ENCODE measurements at places on chromosomes 2 and 18. TPM values are rescaled to one million over a fixed set of nuclear protein-coding genes. Genes with fewer than 3 reads are reported as not detected.

- DNase-seq, result no peak
Measured at GRCh38 chr2:188406414-188406813, 114.7 kb downstream of the GULP1 start.

GRCh38 chr2:131063501-131064283, 29.6 kb downstream of the FAM168B start:
- no peak for DNase-seq

GRCh38 chr2:134493797-134494196, 225.0 kb downstream of the TMEM163 start:
- DNase-seq, result no peak

- no peak for DNase-seq
Measured at GRCh38 chr18:49911427-49911826, 98.1 kb upstream of the ACAA2 start.

DNA sequence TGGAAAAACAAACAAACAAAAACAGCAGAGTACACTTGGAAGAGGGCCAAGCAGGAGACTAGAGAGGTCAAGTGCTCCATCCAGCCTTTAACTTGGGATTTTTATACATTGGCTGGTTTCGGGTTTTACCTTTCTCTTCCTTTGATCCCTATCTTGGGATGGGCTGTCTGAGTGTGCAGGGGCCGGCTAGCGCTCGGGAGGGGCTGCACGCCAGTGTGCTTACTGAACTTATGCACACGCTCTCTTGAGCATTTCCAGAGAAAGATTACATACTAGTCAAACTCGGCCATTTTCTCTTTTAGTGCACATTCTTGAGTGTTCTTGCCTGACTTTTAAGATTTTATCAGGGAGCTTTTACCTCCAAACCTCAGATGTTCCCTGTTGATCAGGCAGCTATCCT, 707.8 kb downstream of the DSC3 start:
- DNase-seq, result no peak

DNA sequence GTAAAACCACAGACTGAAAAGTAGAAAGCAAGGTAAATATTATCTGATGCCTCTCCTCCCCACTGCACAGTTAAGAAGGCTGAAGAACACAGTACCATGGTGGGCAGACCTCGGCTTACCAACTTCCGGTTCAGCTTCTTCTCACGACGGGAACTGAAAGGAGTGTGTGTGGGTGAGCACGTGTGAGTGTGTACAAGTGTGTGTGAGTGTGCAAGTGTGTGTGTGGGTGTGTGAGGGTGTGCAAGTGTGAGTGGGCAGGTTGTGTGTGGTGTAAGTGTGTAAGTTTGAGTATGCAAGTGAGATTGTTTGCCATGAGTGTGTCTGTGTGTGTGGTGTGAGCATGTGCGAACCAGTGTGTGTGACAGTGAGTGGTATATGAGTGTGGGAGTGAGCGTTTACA, 103.5 kb downstream of the ADD2 start:
- no peak for DNase-seq

GRCh38 chr2:170798996-170799395, 17.7 kb upstream of the GAD1 start:
- no peak for DNase-seq

DNA sequence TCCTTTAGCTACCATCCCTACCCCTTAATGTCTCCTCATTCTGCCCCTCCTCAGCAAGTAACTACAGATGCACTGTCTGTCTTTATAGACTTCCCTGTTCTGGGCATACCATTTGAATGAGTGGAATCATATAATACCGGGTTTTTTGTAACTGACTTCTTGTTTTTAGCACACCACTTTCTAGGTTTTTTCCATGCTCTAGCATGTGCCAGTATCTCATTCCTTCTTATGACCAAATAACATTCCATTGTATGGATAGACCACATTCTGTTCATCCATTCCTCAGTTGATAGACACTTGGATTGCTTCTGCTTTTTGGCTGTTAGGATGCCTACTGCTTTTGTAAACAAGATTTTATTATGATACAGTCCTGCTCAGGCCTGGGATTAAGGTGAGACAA, 154.7 kb downstream of the TSN start:
- DNase-seq, result no peak

DNA sequence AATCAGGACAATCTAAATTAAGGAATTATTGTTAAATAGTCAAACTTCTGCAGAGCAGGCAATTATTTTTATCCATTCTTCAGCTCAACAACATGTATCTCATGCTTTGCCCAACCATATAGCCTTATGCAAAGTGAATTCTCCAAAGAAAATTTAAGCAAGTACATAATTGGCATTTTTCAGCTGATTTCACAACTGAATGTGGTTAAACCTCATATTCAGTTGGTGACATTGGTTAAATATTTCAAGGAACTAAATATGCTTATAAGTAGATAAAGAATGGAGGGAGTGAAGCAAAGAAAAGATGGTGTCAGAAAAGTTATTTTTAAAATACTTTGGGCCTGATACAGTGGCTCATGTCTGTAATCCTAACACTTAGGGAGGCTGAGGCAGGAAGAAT, 816.2 kb downstream of the NRXN1 start:
- DNase-seq, result no peak

ABCB11 gene
- total RNA-seq, result not detected

TANK gene
- total RNA-seq, result 39.7 TPM

GALR1 gene
- total RNA-seq, result not detected

GALNT3 gene
- 9.3 TPM for total RNA-seq

IL36RN gene
- total RNA-seq, result not detected
